ENCODE measurements at places on chromosomes 2 and 18.

DNA sequence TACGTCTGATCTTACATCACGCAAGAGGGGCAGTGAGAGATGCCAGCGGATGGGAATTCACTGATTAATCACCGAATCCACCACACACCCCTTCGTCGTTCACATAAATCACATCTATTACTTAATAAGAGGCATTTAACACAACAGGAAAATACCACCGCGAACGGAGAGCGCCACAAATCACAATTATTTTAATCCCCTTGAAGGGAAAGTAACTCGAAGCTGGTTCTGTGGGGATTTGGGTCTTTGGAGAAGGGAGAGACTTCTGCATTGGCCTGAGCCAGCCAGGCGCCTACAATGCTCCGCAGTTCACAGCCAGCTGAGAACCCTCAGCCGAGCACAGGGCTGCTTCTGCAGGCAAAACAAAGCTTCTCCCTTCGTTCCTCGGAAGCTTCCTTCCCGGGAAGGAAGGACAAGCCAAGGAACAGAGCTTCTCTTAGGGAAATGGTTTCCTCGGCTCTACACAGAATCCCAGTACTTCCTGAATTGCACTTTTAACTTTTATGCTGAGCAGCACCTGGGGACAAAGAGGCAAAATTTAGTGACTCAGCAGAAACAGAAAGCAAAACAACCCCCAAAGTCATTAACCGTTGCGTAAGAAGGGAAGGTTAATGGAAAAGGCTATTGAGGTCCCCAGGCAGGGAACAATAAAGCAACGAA lies at the start of gene LRP1B:
Gene LRP1B, minus strand, starts transcription at position 7 of the 660 bp plus-strand sequence. CDS start 287 bp downstream, outside the sequence.
- DNase-seq = no peak

- no peak for DNase-seq
Observed at GRCh38 chr2:235270956-235271355, 222.9 kb upstream of the AGAP1 start.

- DNase-seq = no peak
Observed at GRCh38 chr2:10078704-10079265, 1.4 kb downstream of the CYS1 start.

- DNase-seq = no peak
Observed at GRCh38 chr2:2787301-2787907, 456.3 kb upstream of the MYT1L start.

GRCh38 chr2:46400016-46400415 lies 79.3 kb upstream of the TMEM247 start:
- no peak for DNase-seq

GRCh38 chr2:54685263-54685775 lies 38.1 kb upstream of the EML6 start:
- no peak for DNase-seq

DNA sequence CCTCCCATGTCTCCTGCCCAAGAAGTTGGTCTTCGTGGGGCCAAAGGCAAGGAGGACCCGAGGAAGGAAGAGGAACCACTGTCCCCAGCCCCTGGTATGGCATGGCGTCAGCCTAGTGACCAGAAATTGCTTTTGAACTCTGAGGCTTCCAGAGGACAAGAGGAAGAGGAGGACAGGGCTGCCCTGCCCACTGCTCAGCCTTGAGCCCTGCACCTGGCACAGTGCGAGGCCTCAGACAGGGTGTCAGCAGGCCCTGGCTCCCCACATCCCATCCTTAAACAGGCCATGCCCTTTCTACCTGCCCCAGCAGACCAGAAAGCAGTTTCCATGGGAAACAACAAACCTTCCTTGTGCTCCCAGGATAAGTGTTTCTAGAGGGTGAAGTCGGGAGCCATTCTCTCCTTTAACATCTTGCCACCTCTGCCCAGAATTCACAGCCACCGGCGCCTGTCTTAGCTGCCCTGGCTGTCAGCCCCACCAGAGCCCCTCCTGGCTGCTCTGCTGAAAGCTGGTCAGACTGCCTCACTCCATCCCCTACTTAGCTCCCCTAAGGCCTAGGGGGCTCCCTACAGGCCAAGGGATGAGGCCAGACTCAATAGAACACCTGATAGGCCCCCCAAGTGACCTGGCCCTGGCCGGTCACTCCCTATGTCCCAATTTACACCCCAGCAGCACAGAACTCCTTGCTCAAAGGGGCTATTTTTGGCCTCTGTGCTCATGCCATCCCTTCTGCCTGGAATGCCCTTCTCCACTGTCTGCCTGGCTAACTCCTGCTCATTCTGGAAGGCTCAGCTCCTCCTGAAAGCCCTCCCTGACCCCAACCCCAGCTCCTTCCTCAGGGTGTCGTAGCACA lies 20.6 kb downstream of the ATOH8 start:
- DNase-seq = no peak
